ENCODE measurements at places on chromosomes 6 and 20.

DNA sequence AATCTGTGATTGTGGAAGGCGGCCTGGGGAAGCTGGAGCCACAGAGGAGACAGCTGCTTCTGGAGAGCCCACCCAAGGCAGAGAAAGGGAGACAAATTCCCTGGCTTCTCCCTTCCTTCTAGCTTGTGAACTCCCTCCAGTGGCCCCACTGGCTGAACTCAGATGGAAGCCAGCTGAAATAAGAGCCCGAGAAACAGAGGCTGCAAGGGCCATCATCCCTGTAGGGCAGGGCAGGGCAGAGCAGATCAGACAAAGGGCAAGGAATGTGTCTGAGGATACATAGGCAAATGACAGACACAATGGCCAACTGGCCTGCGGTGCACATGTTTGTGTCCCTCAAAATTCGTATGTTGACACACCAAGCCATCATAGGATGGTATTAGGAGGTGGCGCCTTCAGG lies 25.3 kb downstream of the MDFI start:
- DNase-seq: no peak

- no peak for DNase-seq
Measured at GRCh38 chr6:84581494-84582259, 182.7 kb downstream of the TBX18 start.

DNA sequence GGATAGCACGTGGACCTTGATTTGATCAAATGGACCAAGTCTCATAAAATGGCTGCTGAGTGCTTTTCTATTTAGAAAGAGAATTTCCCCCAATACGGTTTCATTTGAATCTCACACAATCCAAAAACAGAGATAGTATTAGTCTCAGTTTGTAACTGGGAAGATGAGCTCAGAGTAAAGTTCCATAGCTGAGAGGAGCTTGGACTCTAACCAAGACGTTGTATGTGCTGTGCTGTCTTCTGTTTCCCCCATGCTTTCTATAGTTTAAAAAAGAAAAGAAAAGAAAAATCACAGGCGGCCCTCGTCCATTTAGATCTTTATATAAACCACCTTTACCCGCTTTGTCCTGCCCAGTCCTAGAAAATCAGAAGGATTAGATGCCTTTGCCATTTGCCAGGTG lies 58.1 kb downstream of the AKAP12 start:
- no peak for DNase-seq

DNA sequence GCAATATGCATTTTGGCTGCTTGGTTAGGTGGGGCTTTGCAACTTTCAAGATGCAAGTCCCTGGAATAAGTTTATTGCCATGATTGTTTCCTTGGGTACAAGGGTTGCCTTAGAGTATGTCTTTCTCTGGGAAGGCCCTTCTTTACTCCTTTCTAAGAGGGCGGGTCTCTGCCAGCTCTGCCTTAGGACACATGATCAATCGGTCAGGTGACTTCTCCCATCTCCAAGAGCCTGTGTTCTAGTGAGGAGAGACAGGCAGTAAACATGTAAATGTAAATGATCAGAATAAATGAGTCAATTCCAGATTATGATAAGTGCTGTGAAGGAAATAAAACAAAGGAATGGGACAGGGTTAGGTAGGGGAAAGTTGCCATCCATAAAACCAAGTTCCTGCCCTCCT lies 43.2 kb upstream of the BCAS1 start:
- DNase-seq: no peak

- DNase-seq: peak; percentile 33
Measured at GRCh38 chr20:50281831-50282591, 91.4 kb downstream of the CEBPB start.

- no peak for DNase-seq
Measured at GRCh38 chr6:137660296-137660731, 166.1 kb upstream of the OLIG3 start.
